ENCODE measurements at places on chromosomes 11 and 22.

DNA sequence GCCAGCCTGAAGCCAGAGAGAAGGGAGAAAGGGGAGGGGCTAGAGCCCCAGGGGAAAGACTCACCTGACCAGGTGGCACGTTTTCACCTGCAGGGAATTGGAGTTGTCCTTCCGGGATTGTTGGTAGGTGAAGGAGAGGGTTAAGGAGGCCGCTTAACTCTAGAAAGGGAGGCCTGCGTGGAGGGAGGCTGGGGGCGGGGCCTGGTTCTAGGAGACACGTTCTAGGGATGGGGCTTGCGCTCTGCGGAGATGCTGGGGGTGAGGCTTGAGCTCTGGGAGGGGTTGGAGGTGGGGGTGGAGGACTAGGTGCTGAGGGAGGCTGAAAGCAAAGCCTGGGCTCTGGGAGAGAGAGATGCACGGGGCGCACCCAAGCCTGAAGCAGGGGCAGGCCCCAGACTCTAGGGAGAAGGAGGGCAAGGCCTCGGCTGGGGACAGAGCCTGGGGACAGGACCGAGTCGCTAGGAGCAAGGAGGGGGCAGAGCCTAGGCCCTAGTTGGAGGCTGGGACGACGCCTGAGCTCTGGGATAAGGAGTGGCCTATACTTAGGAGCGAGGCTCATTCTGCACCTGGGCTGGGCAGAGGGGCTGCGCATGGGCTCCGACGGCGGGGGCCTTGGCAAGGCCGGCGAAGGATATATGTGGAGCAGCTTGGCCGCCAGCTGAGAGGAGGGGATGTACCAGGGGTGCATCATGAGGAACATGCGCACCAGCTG, 2.4 kb downstream of the RASGRP2 start:
- no peak for DNase-seq

GRCh38 chr11:117020287-117020686, 77.9 kb downstream of the SIK3 start:
- DNase-seq, result no peak

- no peak for DNase-seq
These were observed 3.0 kb upstream of the SEPTIN3 start for GRCh38 chr22:41966225-41966606.

GRCh38 chr11:45525393-45525792, 140.0 kb downstream of the CHST1 start:
- no peak for DNase-seq

DNA sequence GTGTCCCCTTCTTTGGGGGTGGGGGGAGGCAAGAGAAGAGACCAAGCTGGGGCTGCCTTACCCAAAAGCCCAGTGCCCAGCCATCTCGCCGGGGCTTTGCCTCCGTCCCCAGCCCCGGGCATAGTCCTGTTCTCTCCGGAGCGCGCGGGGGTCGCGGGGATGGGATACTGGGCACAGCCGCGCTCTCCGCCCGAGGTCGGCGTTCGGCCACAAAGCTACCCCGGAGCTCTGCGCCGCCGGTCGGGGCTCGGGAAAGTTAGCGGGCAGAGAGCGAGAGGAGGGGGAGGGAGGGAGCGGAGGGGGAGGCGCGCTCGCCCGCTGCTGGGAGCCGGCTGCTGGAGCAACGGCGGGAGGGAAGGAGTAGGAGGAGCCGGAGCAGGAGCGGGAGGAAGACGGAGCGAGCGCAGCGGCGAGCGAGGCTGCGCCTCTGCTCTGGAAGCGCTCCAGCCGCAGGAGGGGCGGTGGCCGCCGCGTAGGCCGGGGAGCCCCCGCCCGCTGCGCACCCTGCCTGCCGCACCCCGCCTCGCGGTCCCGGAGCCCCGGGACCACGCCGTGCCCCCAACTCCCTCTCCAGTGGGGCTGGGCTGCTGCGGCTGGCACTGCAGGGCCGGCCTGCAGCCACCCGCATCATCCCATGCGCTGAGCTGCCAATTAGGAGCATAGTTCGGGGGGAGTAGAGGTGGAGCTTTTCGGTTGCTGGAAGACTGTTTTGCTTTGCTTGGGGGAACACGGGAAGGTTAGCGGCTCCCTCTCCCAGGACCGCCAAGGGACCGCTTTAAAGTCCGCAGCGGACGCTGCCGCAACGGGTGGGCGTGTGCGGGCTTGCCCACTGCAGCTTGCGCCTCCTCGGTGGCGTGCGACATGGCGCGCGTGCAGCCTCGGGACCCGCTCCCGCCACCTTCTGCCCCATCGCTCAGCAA, at the start of gene SCN4B:
TSS of gene SCN4B (minus strand) at position 272 of the 920 bp plus-strand sequence. CDS start at position 122, 150 bp downstream.
- DNase-seq, result no peak

- DNase-seq, result no peak
These were observed 11.8 kb downstream of the DGCR8 start for GRCh38 chr22:20091690-20092476.

- no peak for DNase-seq
These were observed 463.6 kb downstream of the TBC1D22A start for GRCh38 chr22:47225931-47226633.

DNA sequence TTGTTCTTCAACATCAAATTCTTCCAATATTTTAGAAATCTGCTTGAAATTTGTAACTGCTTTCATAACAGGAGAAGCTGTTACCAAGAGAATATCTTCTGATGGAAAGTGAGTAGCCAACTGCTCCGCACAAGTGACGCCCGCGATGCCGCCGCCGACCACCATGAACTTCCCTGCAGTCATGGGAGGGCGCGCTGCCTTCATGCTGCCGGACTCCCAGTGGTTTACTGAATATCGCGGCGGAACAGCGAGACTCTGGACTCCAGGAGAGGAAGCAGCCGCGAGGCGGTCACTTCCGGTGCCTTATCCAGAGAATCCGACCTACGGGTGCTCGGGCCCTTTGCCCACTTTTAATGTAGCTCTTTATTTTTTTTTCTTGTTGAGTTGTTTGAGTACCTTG, 190.6 kb downstream of the GUCY1A2 start:
- DNase-seq, result no peak

- no peak for DNase-seq
These were observed 20.4 kb downstream of the B3GAT1 start for GRCh38 chr11:134391656-134392055.

DNA sequence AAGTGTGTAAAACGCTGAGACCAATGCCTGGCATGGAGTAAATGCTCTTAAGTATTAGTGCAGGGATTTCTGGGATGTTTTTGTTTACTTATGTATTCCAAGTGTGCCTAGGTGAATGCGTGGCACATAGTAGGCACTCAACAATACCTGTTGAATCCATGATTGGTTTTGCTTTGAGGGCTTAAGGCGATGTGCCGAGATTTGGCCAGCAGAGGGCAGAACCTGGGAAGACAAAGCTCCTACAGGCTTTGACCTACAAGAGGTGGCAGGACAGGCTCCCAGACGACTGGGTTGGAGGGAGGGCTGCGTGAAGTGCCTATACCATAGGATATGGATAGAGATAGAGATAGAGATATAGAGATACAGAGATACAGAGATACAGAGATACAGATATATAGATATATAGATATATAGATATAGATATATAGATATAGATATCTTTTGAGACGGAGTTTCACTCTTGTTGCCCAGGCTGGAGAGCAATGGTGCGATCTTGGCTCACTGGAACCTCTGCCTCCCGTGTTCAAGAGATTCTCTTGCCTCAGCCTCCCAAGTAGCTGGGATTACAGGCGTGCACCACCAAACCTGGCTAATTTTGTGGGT, 13.9 kb downstream of the KCNE3 start:
- no peak for DNase-seq

GRCh38 chr11:119844808-119845207, 115.8 kb upstream of the NECTIN1 start:
- no peak for DNase-seq

DNA sequence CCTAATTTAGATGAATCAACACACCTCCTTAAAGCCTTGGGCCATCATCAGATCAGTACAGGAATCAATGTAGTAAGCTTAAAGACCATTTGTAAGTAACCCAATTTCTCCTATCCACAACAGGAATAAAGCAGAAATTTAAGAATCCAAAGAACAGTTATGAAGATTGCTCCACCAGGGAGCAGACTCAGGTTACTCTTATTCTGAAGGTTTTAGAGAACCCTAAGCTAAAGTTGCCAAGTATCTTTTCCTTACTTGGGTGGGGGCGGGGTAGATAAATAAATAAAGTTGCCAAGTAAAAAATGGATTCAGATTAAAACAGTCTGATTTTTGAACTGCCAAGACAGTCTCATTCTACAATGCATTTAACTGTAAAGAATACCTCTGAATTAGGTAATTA, 18.1 kb downstream of the CKAP5 start:
- DNase-seq, result no peak

GRCh38 chr11:569158-569885, 6.9 kb upstream of the PHRF1 start:
- no peak for DNase-seq

- DNase-seq, result no peak
These were observed 22.9 kb upstream of the TSKU start for GRCh38 chr11:76760236-76760635.

- DNase-seq, result no peak
These were observed 299.8 kb upstream of the CNTN5 start for GRCh38 chr11:98720951-98721350.

GRCh38 chr11:118061586-118062125, 15.2 kb upstream of the TMPRSS4 start:
- no peak for DNase-seq

- DNase-seq, result no peak
These were observed 792.6 kb upstream of the RAG2 start for GRCh38 chr11:37390576-37391083.

GRCh38 chr22:27517361-27518155, 284.0 kb downstream of the MN1 start:
- DNase-seq, result no peak

- DNase-seq, result no peak
These were observed 9.1 kb upstream of the MN1 start for GRCh38 chr22:27810609-27811151.

- DNase-seq, result no peak
These were observed 36.1 kb downstream of the MMP20 start for GRCh38 chr11:102589047-102589459.

- no peak for DNase-seq
These were observed 20.8 kb upstream of the CHKA start for GRCh38 chr11:68142028-68142412.

DNA sequence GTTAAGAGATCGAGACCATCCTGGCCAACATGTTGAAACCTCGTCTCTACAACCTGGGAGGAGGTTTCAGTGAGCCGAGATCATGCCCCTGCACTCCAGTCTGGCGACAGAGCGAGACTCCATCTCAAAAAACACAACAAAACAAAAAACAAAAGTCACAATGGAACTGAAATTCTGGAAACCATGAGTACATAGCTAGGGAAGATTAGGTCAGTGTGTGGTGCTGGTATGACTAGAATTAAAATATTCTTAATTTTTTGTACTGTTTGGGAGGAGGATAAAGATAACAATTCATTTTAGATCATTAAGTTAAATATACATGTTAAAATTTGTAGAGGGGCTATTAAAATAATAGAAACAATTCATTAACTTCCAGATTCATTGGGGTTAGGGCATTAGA, 344.4 kb downstream of the TBC1D22A start:
- DNase-seq, result no peak

- no peak for DNase-seq
These were observed 96.2 kb downstream of the PDHX start for GRCh38 chr11:35012467-35013191.

DNA sequence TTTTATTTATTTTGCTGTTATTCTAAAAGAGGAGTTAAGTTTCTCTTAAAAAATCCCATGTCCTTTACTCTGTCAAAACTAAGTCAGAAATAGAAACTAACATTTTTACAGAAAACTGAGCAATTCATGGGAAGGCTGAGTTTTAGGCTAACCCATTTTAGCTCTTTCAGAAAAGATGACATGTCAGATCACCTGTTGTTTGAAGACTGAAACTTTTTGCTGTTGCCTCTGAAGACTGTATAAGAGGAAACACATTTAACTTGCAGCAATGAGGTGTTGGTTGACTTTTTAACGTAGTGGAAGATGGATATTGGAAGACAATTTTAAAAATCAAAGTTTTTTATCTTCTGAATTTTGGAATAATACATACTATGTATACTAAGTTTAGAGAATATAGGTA, 115.4 kb downstream of the METTL15 start:
- no peak for DNase-seq

DNA sequence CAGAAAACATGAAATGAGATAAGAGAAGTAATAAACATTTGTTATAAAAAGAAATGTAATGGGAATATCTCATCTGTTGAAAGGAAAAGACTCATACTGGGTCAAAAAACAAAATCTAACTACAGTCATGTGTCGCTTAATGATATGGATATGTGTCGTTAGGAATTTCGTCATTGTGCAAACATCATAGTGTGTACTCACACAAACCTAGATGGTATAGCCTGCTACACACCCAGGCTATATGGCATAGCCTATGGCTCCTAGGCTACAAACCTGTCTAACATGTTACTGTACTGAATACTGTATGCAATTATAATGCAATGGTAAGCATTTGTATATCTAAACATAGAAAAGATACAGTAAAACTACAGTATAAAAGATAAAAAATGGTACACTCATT, 89.8 kb upstream of the ZC3H12C start:
- DNase-seq, result no peak

DNA sequence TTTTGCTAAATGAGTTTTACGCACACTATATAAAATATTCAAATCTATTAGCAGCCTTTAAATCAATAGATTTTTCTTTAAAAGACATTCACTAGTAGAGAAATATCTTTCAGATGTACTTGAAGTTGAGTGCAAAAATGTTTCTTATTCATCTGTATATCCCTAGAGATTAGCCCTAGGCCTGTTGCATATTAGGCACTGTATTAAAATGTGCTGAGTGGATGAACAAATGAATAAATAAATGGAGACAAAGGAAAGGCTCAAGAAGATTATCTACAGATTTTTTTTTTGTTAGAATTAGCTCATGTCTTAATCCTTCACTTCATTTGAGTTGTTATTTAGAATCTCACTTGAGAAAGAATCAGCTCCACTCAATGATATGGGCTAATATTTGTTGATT, 12.0 kb upstream of the MMP13 start:
- DNase-seq, result no peak

DNA sequence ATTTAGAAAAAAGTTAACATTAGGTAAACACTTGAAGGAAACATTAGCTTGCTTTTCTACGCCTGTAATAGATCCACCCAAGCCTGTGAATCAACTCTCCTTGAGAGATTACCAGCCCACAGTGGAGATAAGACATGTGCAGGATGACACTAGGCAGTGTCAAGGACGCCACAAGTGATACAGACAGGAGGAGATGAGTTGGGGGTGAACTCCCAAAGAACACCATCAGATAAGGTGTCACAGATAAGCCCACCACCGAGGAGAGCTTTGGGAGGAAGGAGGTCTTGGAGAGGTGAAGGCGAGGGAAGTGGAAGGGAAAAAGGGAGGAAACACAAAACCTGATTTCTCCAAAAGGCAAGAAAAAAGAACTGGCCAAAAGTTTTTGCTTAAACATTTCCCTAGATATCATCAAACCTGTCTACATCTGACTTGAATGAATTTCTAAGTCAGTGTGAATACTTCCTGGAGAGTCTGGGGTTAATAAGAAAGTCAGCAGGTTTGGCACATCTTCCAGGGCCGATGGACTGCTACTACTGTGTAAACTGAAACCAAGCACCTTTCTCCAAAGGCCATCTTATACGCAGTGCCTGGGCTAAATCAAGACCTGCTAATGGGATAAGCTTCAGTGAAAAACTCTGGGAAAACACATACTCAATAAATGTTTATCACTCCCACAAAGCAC, 15.5 kb downstream of the CLTCL1 start:
- no peak for DNase-seq

All from non-pigmented ciliary epithelial cell (primary cell).